ENCODE measurements at places on chromosomes 2 and 18. TPM values are rescaled to one million over a fixed set of nuclear protein-coding genes. Genes with fewer than 3 reads are reported as not detected.

FAHD2B gene
- 23.8 TPM for polyA plus RNA-seq

DNA sequence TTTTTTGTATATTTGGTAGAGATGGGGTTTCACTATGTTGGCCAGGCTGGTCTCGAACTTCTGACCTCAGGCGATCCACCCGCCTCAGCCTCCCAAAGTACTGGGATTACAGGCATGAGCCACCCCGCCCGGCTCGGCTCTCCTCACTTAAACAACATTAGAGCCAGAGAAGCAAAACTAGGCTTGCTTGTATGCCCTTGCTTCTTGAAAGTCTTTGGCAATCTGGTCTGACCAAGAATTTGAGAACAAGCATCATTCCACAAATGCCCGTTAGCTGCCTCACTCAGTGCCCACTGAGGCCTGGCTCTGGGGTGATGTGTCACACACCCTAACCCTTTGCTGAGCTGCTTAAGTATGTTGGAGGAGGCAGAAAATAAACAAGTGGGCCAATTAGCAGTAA, 33.5 kb downstream of the SOWAHC start:
- H3K27ac ChIP-seq = no peak overlapping the region
- H3K4me1 ChIP-seq = no peaks in the 10 kb centered on the region
- no peaks in the 10 kb centered on the region for H3K36me3 ChIP-seq
- H3K27me3 ChIP-seq = peaks cover 15% of the 10 kb centered on the region

ECEL1 gene
- polyA plus RNA-seq = not detected

GRCh38 chr2:182031956-182032355, 46.3 kb downstream of the PPP1R1C start:
- DNase-seq = no peak
- H3K36me3 ChIP-seq = no peaks in the 10 kb centered on the region
- no peaks in the 10 kb centered on the region for H3K4me1 ChIP-seq
- no peaks in the 10 kb centered on the region for H3K27me3 ChIP-seq

- DNase-seq = no peak
- H3K4me1 ChIP-seq = no peaks in the 10 kb centered on the region
- H3K27ac ChIP-seq = no peak overlapping the region
- H3K27me3 ChIP-seq = no peaks in the 10 kb centered on the region
- no peak overlapping the region for H3K4me3 ChIP-seq
- H3K36me3 ChIP-seq = no peaks in the 10 kb centered on the region
These were observed 16.7 kb upstream of the DSG1 start for GRCh38 chr18:31301201-31301655.

- H3K4me3 ChIP-seq = no peak overlapping the region
- no peaks in the 10 kb centered on the region for H3K36me3 ChIP-seq
- H3K27ac ChIP-seq = no peak overlapping the region
- DNase-seq = no peak
- H3K4me1 ChIP-seq = no peaks in the 10 kb centered on the region
These were observed 16.3 kb downstream of the DTNA start for GRCh38 chr18:34726286-34727004.

- H3K36me3 ChIP-seq = no peaks in the 10 kb centered on the region
- H3K4me3 ChIP-seq = no peak overlapping the region
- no peaks in the 10 kb centered on the region for H3K4me1 ChIP-seq
- DNase-seq = no peak
These were observed 65.2 kb downstream of the RNF152 start for GRCh38 chr18:61827591-61827990.

SLC38A11 gene
- not detected for polyA plus RNA-seq

LYG1 gene
- polyA plus RNA-seq = 1.7 TPM

DNA sequence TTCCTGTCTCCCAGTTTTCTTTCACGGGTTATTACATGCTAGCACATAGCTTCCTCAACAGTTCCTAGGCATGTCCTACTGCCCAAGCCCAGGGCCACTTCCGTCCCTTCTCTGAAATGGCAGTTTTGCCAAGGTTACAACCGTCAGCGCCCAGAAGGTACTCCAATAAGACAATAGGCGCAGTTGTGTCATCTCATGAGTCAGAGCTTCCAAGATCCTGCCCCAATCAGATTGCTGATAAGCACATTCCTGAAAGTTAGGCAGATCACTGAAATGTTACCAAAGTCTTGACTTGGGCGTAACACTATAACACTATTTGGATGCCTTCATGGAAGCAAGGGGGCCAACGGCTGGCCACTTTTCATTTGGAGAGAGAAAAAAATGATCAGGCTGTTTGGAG, 34.2 kb downstream of the GKN2 start:
- DNase-seq = peak; percentile 30
- H3K4me3 ChIP-seq = no peak overlapping the region
- H3K27ac ChIP-seq = no peak overlapping the region
- H3K4me1 ChIP-seq = peaks cover 48% of the 10 kb centered on the region
- no peaks in the 10 kb centered on the region for H3K36me3 ChIP-seq

DNA sequence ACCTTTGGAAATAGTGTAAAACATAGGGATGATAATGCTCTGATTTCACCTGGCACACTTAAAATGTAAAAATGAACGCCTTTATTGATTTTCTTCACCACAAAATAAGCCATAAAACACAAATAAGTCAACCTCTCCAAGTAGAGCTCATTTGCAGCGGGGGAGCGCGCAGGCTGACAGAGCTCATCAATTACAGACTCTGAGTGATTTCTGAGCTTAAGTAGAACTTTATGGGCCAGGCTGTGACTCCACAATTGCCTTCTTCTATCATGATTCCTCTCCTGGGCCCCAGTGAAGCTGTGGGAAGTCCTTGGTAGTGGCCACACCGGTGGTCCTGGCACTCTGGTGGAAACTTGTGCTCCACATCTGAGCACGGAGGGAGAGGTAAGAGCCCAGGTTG, 789.0 kb upstream of the RAB6C start:
- no peaks in the 10 kb centered on the region for H3K4me1 ChIP-seq
- peaks cover 17% of the 10 kb centered on the region for H3K27me3 ChIP-seq
- H3K27ac ChIP-seq = no peak overlapping the region
- H3K36me3 ChIP-seq = no peaks in the 10 kb centered on the region
- H3K4me3 ChIP-seq = no peak overlapping the region

LYG2 gene
- polyA plus RNA-seq = 0.17 TPM

MALL gene
- polyA plus RNA-seq = not detected

ZAP70 gene
- 0.76 TPM for polyA plus RNA-seq

PMAIP1 gene
- polyA plus RNA-seq = 21.6 TPM

CPS1 gene
- 6.0 TPM for polyA plus RNA-seq

DNA sequence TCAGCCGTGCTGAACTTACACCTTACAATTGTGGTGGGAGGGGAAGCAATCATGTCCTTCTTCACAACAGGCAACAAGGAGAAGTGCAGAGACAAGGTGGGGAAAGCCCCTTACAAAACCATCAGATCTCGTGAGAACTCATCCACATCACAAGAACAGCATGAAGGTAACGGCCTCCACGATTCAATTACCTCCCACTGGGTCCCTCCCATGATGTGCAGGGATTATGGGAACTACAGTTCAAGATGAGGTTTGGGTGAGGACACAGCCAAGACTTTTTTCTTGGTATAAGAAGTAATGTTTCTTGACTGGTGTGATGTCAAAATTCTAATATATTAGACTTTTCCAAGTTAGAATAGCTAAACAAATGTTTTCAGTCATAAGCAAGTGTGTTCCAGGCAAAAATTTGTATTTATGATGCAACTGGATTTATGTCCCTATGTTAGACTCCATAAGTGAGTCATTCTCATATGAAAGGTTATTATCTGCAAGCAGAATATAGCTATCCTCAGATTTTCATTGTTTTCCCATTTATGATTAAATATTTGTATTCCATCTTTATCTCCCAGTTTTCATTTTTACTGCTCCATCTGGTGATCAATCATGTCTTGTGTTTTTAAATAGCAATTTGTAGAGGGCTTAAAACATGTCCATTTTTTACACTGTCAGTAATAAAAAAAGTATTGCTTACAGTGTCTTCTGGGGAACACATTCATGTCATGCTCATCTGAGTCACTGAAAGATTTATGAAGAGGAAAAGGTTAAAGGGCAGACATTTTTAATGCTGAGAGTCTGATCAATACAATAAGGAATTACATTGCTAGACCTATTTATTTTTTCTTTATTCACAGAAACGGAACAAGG, 995.2 kb upstream of the CDH2 start:
- no peaks in the 10 kb centered on the region for H3K4me1 ChIP-seq
- no peaks in the 10 kb centered on the region for H3K36me3 ChIP-seq
- no peak for DNase-seq
- H3K4me3 ChIP-seq = no peak overlapping the region
- H3K27me3 ChIP-seq = no peaks in the 10 kb centered on the region

DNA sequence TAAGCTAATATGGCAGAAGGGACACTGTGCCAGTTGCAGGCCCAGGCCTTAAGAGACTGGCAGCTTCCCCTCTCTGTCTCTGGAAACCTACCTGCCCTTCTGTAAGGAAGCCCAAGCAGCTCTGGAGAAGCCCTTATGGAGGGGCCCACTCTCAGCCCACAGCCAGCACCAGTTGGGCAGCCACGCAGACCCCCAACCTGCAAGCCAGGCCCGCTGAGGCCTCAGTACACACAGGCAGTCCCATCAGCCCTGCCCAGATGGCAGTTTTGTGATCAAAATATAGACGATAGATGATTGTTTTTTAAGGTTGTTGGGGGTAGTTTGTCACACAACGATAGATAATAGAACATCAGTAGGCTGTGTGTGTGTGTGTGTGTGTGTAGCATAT, 36.8 kb upstream of the ALPP start:
- H3K27me3 ChIP-seq = peaks cover 5% of the 10 kb centered on the region
- no peaks in the 10 kb centered on the region for H3K4me1 ChIP-seq
- DNase-seq = no peak
- H3K27ac ChIP-seq = no peak overlapping the region

GRCh38 chr18:71878226-71878625, 665.9 kb downstream of the CBLN2 start:
- no peak overlapping the region for H3K4me3 ChIP-seq
- H3K27me3 ChIP-seq = no peaks in the 10 kb centered on the region
- H3K36me3 ChIP-seq = no peaks in the 10 kb centered on the region
- DNase-seq = no peak
- no peaks in the 10 kb centered on the region for H3K4me1 ChIP-seq

DNA sequence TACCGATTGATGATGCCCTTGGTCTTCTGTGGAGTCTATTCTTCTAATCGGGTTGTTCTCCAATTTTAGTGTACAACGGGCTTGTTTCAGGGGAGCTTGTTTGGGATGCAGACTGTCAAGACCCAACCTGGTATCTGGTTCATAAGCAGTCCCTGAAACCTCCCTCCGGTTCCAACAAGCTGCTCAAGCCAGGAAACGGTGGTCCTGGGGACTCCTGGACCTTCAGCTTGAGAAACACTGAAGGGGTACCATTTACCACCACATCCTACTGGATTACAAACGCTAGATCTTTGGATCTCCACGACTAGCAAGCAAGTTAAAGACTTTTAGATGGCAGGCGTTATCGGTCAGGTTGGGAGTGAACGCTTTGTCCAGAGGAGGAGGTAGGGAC, 2.0 kb downstream of the BCL2 start:
- peaks cover 9% of the 10 kb centered on the region for H3K4me1 ChIP-seq
- no peak for DNase-seq
- no peak overlapping the region for H3K27ac ChIP-seq

- no peaks in the 10 kb centered on the region for H3K4me1 ChIP-seq
- no peaks in the 10 kb centered on the region for H3K36me3 ChIP-seq
- H3K4me3 ChIP-seq = no peak overlapping the region
- H3K27ac ChIP-seq = no peak overlapping the region
- H3K27me3 ChIP-seq = 0 out of 3 replicates have a peak, but pooled peaks cover 3% of the 10 kb centered on the region
- no peak for DNase-seq
These were observed 128.5 kb upstream of the PTPRM start for GRCh38 chr18:7438646-7439045.
